Gastroesophageal sphincter (tissue), 4 donors: ENCODE measurements at places on chromosomes 11 and 22.

DNA sequence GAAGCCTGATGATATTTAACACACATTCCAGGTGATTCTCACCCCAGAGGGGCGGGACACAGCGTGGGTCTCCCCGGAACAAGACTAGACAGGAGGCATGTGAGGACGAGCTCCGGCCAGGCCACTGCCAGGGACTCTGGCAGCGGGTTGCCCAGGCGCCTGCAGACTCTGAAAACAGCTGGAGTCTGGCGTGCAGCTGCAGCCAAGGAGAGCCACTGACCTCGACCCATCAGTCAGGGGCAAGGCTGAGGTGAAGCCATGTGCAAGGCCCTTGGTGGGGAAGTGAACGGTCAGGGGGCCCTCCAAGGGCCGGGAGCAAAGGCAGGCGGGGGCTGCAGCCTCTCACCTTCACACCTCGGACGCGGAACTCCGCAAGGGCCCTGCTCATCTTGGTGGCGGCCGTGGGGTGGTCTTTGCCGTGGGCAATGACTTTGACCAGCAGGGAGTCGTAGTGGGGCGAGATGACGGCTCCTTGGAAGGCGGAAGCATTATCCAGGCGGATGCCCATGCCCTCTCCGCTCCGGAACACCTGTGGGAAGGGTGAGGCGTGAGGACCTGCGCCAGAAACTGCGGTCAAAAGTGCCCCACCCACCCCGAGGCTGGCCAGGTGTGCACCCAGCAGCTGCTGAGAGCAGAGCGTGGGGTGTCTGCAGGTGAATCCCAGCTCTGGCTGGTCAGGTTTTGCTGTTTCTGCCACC, 6.7 kb downstream of the LRFN4 start:
- no peak overlapping the region for H3K4me3 ChIP-seq
- peaks cover 16% of the 10 kb centered on the region for H3K36me3 ChIP-seq
- H3K27me3 ChIP-seq: no peaks in the 10 kb centered on the region
- H3K27ac ChIP-seq: no peak overlapping the region
- H3K4me1 ChIP-seq: no peaks in the 10 kb centered on the region

DNA sequence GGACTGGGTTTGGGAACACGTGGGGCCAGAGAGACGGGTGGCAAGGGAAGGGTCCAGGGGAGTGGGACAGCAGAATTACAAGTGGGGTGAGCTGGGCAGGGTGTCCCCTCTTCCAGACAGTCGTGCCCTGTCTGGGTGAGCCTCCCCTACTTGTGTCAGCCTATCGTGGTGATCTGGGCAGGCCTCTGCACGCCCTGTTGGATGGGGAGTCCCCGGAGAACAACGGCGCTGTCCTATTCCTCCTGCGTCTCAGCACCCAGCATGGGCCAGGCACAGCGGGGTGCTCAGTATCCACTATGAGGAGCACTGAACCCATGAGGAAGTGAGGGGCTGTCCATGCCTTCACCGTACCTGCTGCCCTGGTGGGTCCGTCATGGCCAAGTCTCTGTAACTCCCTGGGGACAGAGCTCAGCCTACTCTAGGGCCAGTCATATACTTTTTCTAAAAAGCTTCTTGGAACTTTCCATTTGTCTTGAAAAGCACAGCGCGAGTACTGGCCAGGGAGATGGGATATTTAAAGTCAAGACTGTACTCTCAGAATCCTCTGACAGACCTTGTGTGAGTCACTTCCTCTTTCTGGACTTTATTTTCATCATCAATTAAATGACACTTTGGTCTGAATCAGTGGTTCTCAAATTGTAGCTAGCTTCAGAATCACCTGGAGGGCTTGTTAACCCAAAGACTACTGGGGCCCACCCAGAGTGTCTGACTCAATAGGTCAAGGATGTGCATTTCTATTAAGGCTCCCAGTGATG, 81.7 kb upstream of the NECTIN1 start:
- no peak for ATAC-seq
- peaks cover 8% of the 10 kb centered on the region for H3K27me3 ChIP-seq

DNA sequence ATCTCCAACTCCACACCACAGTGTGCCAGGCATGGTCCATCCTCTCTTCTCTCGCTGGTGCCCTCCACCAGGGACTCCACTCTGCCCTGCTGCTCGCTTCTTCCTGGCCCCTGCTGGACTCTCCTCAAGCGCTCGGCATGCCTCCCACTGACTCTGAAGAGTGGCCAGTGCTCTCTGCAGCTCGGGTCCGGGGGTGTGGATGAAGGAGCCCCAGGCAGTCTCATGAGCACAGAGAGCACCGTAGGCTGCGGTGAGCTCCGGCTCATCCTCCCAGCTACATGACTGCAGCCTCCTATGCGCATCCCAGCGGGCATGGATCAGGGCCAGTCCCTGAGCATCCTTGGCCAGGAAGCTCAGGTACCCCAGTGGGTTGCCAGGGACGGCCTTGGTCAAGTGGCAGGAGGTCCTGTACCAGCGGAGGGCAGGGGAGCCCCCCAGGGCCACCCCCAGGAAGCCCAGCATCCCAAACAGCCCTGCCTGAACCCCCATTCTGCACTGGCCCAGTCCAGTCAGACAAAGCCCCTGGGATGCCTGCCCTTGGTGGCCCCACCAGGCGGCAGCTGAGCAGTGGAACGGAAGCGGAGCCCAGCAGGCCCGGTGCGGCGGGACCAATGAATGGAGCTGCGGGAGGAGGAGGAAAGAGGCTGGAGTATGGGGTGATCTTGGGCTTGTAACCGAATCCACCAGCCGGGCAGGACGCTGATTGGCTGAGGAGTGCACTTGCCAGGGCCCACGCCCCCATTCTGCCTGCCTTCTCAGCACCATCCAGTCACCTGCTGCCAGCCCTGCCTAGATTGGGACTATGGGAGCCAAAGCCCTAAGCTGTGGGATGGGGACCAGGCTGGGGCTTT, at the start of gene PLA2G3:
PLA2G3 (minus strand) TSS at position 643 of the 851 bp plus-strand sequence; CDS start at position 489, 154 bp downstream.
- no peak within 1 kb of the TSS for H3K27ac ChIP-seq
- H3K36me3 ChIP-seq: no peaks in the 10 kb centered on the region
- no peaks in the 10 kb centered on the region for H3K4me1 ChIP-seq
- H3K27me3 ChIP-seq: peaks cover 27% of the 10 kb centered on the region
- H3K4me3 ChIP-seq: no peak within 1 kb of the TSS
- ATAC-seq: peak; percentile 35

- H3K27ac ChIP-seq: no peak overlapping the region
- H3K4me3 ChIP-seq: no peak overlapping the region
- no peak for ATAC-seq
- peaks cover 60% of the 10 kb centered on the region for H3K27me3 ChIP-seq
- no peaks in the 10 kb centered on the region for H3K36me3 ChIP-seq
These were observed 27.9 kb downstream of the FAM83F start for GRCh38 chr22:40022536-40023240.

DNA sequence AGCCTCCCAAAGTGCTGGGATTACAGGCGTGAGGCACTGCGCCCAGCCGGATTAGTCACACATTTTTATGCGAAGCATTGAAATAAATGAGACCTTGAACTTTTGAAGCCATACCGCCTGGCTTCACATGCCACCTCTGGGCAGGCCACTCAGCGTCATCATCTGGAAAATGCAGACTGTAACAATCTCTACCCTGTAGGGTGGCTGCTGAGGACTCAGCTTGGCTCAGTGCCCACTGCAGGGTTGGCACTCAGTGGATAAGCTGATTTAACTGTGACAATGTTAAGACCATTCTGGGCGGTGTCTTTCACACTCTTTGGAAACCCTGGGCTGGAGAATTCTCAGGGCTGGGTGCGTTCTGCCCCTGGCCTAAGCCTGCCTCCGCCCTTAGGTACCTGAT, 8.5 kb downstream of the SH3BP1 start:
- H3K27ac ChIP-seq: no peak overlapping the region
- H3K4me3 ChIP-seq: no peak overlapping the region
- peak; percentile 47 for ATAC-seq

GRCh38 chr11:62923601-62924411, 2.6 kb upstream of the CHRM1 start:
- peaks cover 84% of the 10 kb centered on the region for H3K27me3 ChIP-seq
- peaks cover 17% of the 10 kb centered on the region for H3K4me1 ChIP-seq

DNA sequence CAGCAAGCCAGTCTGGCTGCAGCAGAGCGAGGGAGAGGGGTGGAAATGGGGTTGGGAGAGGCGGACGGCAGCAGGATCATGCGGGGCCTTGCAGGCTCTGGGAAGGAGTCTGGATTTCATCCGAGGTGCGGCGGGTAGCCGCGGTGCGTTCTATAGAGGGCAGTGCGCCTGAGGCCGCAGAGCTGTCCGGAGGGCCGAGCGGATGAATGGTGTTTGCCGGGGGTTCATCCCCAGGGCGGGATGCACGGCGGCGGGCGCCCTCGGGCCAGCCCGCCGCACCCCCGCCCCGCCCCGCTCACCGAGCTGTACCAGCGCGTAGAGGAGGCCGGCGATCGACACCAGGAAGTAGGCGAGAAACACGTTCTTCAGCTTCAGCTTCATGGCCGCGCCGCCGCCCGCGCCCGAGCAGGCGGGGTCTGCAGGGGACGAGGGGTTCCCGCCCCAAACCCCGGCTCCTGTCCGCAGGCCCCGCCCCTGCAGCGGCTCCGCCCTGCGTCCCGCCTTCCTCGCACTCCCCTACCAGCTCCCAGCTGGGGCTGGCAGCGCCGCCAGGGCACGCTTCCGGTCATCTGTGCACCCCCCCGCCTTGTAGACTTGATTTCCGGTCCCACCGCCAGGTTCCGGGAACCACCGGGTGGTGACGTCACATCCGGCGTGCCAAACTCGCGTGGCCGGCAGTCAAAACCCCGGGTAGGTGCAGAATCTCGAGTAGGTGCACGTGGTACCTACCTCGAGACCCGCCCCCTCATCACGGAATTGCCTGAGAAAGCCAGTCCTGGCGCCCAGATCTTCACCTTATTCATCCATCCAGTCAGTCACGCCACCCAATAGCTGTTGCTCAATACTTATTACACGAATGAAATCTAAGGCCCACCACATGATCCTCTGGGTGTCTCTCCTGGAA, at the start of gene B3GAT3:
B3GAT3 (minus strand) TSS at position 420 of the 904 bp plus-strand sequence; CDS start at position 381, 39 bp downstream.
- peak within 1 kb of the TSS; percentile 63 for H3K4me3 ChIP-seq
- peaks cover 29% of the 10 kb centered on the region for H3K4me1 ChIP-seq
- peak within 1 kb of the TSS; percentile 87 for H3K27ac ChIP-seq
- peaks cover 48% of the 10 kb centered on the region for H3K36me3 ChIP-seq
- no peaks in the 10 kb centered on the region for H3K27me3 ChIP-seq

GRCh38 chr22:17965538-17966402, 58.6 kb downstream of the MICAL3 start:
- H3K27ac ChIP-seq: no peak overlapping the region
- H3K36me3 ChIP-seq: no peaks in the 10 kb centered on the region
- no peak for ATAC-seq
- no peaks in the 10 kb centered on the region for H3K4me1 ChIP-seq
- H3K27me3 ChIP-seq: no peaks in the 10 kb centered on the region

GRCh38 chr22:20279662-20280134, 11.6 kb upstream of the RTN4R start:
- no peaks in the 10 kb centered on the region for H3K36me3 ChIP-seq
- peaks cover 4% of the 10 kb centered on the region for H3K27me3 ChIP-seq
- no peaks in the 10 kb centered on the region for H3K4me1 ChIP-seq
- ATAC-seq: no peak
- no peak overlapping the region for H3K27ac ChIP-seq
- no peak overlapping the region for H3K4me3 ChIP-seq

DNA sequence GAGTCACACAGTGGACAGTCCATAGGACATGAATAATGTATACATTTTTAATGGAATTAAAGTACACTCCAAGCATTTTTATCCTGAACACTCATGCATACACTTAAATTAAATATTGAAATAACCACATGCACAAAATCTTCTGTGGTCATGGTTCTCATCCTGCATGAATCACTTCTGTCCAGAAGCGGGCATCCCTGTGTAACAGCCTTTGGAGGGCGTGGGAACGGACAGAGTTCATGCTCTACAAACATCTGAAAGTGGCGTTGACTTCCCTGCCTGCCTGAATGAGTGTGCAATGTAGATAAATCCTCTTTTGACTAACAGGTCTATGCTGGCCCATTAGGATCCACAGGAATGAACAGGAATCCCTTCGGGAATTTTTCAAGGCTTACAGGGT, 780.2 kb downstream of the BRD1 start:
- H3K36me3 ChIP-seq: no peaks in the 10 kb centered on the region
- no peak overlapping the region for H3K4me3 ChIP-seq
- no peak overlapping the region for H3K27ac ChIP-seq
- peaks cover 73% of the 10 kb centered on the region for H3K27me3 ChIP-seq
- H3K4me1 ChIP-seq: no peaks in the 10 kb centered on the region

- no peaks in the 10 kb centered on the region for H3K36me3 ChIP-seq
- H3K27me3 ChIP-seq: no peaks in the 10 kb centered on the region
- H3K27ac ChIP-seq: peak overlapping the region; percentile 75
- ATAC-seq: no peak
- no peaks in the 10 kb centered on the region for H3K4me1 ChIP-seq
These were observed 39.6 kb downstream of the BCR start for GRCh38 chr22:23219822-23220484.

DNA sequence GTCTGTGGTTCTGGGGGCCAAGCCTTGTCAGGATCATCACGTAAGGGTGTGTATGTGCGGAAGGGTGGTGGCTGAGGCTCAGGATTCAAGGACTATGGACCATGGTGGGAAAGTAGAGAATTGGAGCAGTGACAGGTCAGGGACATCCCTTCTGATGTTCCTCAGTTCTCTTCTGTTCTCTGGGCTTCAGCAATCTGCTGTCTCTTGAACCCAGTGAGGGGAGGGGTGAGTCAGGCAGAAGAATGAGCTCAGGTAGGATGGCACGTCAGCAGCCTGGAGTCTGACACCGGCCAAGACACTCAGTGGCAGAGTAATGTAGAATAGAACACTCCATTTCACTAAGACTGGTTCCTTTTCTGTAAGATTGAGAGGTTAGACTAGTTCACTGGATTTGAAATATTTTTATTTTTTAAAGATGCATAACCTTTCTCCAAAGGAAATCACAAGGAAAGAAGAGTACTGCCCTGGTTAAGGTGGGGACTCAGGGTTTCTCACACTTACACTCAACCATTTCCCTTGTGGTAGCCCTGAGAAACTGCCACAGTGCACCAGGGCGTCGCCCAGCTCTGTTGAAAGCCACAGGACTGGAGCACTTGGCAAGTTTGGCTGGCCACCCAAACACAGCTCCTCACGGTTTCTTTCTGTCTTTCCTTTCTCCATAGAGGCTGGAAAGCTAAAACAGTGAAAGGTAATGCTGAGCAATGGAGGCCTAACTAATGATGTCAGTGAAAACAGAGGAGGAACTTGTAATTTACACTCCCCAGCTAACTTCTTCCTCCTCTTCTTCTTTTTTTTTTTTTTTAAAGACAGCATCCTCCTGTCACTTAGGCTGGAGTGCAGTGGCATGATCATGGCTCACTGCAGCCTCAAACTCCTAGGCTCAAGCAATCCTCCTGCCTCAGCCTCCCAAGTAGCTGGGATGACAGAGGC, 23.1 kb upstream of the MICAL2 start:
- H3K4me1 ChIP-seq: peaks cover 73% of the 10 kb centered on the region
- H3K27ac ChIP-seq: peak overlapping the region; percentile 91
- H3K36me3 ChIP-seq: no peaks in the 10 kb centered on the region
- no peak overlapping the region for H3K4me3 ChIP-seq
